CD8-positive, alpha-beta T cell (primary cell): ENCODE measurements at places on chromosomes 7 and 10. TPM values are rescaled to one million over a fixed set of nuclear protein-coding genes. Genes with fewer than 3 reads are reported as not detected.

Gene AQP1
- total RNA-seq = not detected

Gene SPDYE16
- total RNA-seq = not detected

Gene CACNB2
- not detected for total RNA-seq

Gene KAZALD1
- not detected for total RNA-seq

Gene IFIT1B
- total RNA-seq = not detected

Gene ITPRID1
- not detected for total RNA-seq

Gene GLI3
- total RNA-seq = 0.22 TPM

Gene CALY
- 1.4 TPM for total RNA-seq

Gene ABCB4
- total RNA-seq = 0.25 TPM

Gene AOC1
- total RNA-seq = not detected

Gene WEE2
- total RNA-seq = 0.22 TPM

Gene AZGP1
- not detected for total RNA-seq

Gene ODAD2
- total RNA-seq = not detected

Gene ADIRF
- total RNA-seq = not detected

Gene CPN1
- total RNA-seq = not detected

Gene GRID2IP
- 0.25 TPM for total RNA-seq

Gene AMPH
- not detected for total RNA-seq

Gene ZNF25
- 3.7 TPM for total RNA-seq

Gene ATG9B
- total RNA-seq = 12.7 TPM
